Activated naive CD4-positive, alpha-beta T cell treated with anti-CD3 and anti-CD28 coated beads for 36 hours (primary cell): ENCODE measurements at places on chromosomes 3 and 15. TPM values are rescaled to one million over a fixed set of nuclear protein-coding genes. Genes with fewer than 3 reads are reported as not detected.

The RTP1 gene
- not detected for total RNA-seq

The CRABP1 gene
- total RNA-seq, result 0.38 TPM

The NRG4 gene
- total RNA-seq, result not detected

The ZPLD1 gene
- total RNA-seq, result not detected

The C3orf20 gene
- 0.12 TPM for total RNA-seq

The NLGN1 gene
- total RNA-seq, result not detected

The VILL gene
- 13.7 TPM for total RNA-seq

The PHLDB2 gene
- total RNA-seq, result 1.1 TPM

The SLC6A1 gene
- not detected for total RNA-seq

The GYG1 gene
- total RNA-seq, result 13.9 TPM

The SEC22C gene
- total RNA-seq, result 41.2 TPM

The TMCC1 gene
- 14.3 TPM for total RNA-seq

The GOLGA6A gene
- 0.84 TPM for total RNA-seq

The ASB14 gene
- total RNA-seq, result not detected

The PARP15 gene
- total RNA-seq, result 3.6 TPM

The PLS1 gene
- total RNA-seq, result 5.3 TPM

The FBXO40 gene
- total RNA-seq, result not detected

The ROPN1 gene
- not detected for total RNA-seq

The SMARCC1 gene
- 82.5 TPM for total RNA-seq

The RBM5 gene
- 129 TPM for total RNA-seq

The LRRC2 gene
- not detected for total RNA-seq

The CHST14 gene
- 4.4 TPM for total RNA-seq
